ENCODE measurements at places on chromosomes 11 and 22. TPM values are rescaled to one million over a fixed set of nuclear protein-coding genes. Genes with fewer than 3 reads are reported as not detected.

The DGCR6 gene
- 0.84 TPM for total RNA-seq

The OR52I1 gene
- total RNA-seq: not detected

The OR51S1 gene
- not detected for total RNA-seq

The BARX2 gene
- not detected for total RNA-seq

The TMEM25 gene
- total RNA-seq: 19.9 TPM

The RNF214 gene
- 7.9 TPM for total RNA-seq

GRCh38 chr11:44632466-44633123 lies 67.1 kb downstream of the CD82 start:
- DNase-seq: no peak

DNA sequence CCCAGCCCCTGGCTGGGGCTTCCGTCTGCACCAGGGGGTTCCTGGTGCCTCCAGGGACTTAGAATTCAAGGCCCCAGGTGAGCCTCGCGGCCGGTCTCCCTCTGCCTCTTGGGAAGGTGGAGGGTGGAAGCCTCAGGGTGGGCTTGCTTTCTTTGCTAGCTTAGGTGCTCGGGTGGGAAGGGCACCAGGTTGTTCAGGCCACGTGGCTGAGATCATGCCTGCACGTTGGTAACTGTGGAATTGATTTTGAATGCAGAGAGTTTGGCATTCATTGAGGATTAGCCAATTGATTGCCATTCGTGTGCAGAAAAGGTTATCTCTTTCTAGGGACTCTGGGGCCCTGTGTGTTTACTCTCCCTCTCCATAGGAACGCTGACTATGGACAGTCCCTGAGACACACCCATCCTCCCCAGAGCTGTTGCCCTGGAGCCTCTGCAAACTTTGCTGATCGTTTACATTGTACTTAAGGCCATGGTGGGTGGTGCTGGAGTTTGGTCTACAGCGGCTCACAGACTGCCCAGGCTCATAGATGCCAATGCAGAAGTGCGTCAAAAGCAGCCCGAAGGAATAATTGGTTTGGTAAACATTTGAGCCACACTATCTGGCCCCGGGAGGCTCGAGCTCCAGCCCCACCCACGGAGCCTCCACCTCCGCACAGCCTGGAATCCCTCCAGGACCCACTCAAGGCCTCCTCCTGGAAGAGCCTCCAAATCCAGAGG lies 1457.7 kb downstream of the BRD1 start:
- no peak for DNase-seq

- DNase-seq: no peak
Observed at GRCh38 chr11:8567602-8568198, 26.3 kb downstream of the STK33 start.

DNA sequence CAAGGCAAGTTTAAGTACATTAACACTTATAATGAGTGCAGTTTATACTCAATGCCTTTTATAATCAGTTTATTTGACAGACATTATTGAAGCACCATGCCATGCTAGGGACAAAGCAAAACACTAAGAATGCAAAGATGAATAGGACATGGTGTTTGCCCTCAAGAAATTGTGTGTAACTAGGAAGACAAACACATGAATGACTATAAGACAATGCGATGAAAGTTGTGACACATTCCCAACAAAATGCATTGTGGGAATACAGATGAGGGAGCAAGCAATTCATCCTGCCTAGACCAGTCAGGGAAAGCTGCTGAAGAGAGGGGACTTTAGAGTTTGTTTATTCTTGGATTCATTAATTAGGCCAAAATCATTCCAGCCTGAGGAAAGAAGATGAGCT lies 133.8 kb upstream of the TRPC6 start:
- DNase-seq: no peak

- DNase-seq: no peak
Observed at GRCh38 chr11:4890279-4890678, 8.6 kb downstream of the OR51T1 start.

DNA sequence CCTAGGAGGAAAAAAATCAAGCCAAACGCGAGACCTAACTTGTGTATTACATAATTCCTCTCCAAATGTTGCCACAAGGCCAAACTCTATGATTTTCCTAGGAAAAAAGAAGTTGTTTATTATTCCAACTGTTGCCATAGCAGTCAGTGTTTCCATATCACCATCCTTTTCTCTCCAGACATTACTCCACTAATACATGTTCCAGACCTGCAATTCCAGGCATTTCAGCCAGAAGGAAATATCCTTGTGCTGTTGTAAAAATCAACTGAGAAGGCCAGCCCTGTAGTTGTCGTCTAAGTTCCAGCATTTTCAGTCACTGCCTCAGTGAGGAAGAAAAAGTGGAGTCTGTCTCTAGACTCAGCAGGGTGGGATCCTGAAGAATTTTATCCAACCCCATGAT lies 33.1 kb upstream of the PAMR1 start:
- no peak for DNase-seq

GRCh38 chr11:36409152-36409816 lies 100.8 kb downstream of the TRAF6 start:
- no peak for DNase-seq

- DNase-seq: no peak
Observed at GRCh38 chr11:9675691-9676090, 11.8 kb downstream of the SWAP70 start.

DNA sequence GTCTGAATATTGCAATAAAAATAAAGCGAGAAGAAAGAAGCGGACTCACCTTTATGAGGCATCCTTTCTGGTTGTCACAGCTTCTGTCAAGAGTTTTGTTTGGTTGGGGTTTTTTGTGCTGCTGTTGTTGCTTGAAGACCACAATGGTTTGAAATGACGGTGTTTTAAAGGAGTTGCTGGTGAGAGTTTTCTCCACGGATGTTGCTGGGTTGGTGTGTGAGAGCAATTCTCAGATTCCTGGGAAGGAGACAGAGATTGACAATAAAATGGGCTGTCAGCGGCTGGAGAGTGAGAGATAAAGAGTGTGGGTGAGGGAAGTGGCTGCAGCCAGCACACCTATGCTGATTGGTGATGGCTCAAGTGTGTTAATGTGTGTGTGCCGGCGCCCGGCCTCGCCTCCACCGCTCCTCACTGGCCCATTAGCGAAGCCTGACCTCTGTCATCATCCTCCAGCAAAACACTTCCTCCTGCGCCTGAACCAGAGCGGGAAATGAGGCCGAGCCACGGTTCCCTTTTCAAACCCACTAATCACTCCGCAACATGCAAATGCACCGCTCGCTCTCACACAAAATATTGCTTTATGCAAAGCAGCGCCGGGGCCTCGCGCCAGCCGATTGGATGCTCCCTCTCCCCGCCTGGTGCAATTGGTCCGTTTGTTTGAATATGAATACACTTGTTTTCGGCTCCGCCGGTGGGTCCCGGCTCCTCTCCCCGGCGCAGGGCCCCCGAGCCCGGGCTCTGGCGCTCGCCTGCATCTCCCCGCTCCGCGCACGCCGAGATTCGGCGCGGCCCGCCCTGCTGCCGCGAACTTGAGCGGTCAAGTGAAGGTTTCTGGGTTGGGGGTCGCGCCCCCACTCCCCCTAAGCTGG lies at the start of gene PAX6:
PAX6 (minus strand) TSS at position 544 of the 869 bp plus-strand sequence. CDS start 4,911 bp downstream, outside the sequence.
- no peak for DNase-seq

- DNase-seq: no peak
Observed at GRCh38 chr11:68825571-68825970, 16.1 kb downstream of the CPT1A start.

GRCh38 chr11:105034813-105035620 lies at the start of gene CASP1:
TSS of gene CASP1 (minus strand) at chr11:105035144. CDS start at chr11:105035113, 31 bp downstream.
- DNase-seq: no peak

DNA sequence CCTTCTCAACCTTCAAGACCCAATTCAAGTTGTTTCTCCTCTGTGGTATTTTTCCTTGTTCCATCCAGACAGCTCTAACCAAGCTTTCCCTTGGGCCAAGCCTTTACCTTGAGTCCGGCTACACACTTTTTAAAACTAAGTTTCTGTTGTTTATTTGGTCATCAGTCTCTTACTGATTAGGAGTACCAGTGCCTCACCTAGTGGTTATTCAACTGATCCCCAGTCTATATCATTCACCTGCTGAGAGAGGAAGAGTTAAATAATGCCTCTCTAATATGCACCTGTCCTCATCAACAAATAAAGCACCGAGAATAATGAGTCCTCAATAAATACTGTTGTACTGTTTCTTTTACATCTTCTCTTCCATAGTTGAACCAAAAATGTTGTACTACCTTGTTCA lies 160.8 kb downstream of the MSANTD4 start:
- no peak for DNase-seq

GRCh38 chr11:117202386-117203068 lies 3.4 kb downstream of the TAGLN start:
- DNase-seq: no peak

- DNase-seq: no peak
Observed at GRCh38 chr11:127385071-127385470, 384.5 kb upstream of the KIRREL3 start.

- DNase-seq: no peak
Observed at GRCh38 chr11:86587264-86588193, 84.9 kb downstream of the ME3 start.

GRCh38 chr11:64970731-64971151 lies 1.2 kb downstream of the MAJIN start:
- DNase-seq: no peak

- no peak for DNase-seq
Observed at GRCh38 chr11:65167656-65168055, 2.4 kb upstream of the SPDYC start.

GRCh38 chr11:92384358-92384757 lies 159.7 kb downstream of the FAT3 start:
- DNase-seq: no peak
